ENCODE measurements at places on chromosomes 7 and 10. TPM values are rescaled to one million over a fixed set of nuclear protein-coding genes. Genes with fewer than 3 reads are reported as not detected.

Gene NPC1L1
- 0.18 TPM for total RNA-seq

Gene AKR1D1
- not detected for total RNA-seq

DNA sequence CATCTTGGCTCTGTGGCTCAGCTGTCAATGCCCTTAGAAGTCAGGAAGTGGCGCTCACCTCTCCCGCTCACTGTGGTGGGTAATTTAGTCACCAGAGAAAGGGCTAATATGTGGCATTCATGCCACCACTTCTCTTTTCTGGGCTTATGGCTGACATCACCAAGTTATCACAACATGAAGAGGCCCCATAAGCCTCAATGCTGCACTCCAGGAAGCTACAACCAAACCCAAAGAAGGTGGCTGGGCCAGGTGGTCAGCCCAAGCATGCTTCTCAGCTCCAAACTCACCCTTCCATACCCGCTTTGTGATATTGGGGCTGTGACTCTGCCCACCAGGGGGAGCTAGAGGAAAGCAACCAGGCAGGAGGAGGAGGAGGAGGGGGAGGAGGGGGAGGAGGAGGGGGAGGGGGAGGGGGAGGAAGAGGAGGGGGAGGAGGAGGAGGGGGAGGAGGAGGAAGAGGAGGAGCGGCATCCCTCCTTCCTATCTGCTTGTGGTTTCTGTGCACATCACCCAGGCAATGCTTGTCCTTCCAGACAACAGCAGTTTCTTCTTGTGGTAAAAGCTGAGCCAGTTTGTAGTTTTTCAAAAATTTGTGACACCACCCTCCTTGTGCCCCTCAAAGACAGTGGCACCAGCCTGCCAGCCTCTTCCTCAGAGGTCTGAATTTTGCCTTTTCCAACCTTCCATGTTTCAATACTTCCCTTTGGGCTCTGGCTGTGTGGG lies 42.1 kb downstream of the CYP26A1 start:
- DNase-seq, result peak; percentile 62

DNA sequence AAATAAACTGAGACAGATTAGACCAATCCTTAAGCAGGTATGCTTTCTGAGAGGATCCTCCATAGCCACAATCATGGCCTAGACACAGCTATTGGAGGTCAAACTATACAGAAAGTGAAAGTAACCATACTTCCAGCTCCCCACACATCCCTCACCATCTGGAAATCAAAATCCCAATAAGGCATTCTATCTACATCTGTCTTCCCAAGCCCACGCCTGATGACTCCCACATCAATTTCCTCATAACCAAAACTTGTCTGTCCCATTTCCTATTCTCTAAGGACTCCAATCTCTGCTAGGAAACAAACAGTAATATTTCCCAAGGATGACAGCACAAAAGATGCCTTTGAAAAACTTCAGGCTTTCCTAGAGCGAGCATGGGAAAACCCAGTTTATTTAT lies 247.3 kb upstream of the HPS1 start:
- no peak for DNase-seq

DNA sequence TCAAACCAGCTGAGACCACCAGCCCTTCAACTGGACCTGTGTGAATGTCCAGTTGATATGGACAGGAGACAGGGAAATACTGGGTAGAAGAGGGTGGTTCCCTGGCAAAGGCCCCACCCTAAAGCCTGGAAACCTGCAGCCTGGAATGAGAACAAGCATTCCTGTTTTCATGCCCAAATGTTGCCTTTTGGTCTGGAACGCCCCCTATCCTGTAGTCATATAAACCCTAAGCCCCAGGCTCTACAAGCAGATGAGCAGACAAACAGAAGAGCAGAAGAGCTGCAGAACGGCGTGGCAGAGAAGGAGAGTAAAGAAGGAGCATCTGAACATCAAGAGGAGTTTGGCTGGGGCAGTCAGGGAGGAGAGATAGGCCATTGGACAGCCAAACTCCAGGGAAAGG lies 38.4 kb downstream of the SYPL1 start:
- DNase-seq, result no peak

Gene GJD4
- not detected for total RNA-seq

All from neural crest cell (in vitro differentiated cells).